ENCODE measurements at places on chromosomes 6 and 20.

DNA sequence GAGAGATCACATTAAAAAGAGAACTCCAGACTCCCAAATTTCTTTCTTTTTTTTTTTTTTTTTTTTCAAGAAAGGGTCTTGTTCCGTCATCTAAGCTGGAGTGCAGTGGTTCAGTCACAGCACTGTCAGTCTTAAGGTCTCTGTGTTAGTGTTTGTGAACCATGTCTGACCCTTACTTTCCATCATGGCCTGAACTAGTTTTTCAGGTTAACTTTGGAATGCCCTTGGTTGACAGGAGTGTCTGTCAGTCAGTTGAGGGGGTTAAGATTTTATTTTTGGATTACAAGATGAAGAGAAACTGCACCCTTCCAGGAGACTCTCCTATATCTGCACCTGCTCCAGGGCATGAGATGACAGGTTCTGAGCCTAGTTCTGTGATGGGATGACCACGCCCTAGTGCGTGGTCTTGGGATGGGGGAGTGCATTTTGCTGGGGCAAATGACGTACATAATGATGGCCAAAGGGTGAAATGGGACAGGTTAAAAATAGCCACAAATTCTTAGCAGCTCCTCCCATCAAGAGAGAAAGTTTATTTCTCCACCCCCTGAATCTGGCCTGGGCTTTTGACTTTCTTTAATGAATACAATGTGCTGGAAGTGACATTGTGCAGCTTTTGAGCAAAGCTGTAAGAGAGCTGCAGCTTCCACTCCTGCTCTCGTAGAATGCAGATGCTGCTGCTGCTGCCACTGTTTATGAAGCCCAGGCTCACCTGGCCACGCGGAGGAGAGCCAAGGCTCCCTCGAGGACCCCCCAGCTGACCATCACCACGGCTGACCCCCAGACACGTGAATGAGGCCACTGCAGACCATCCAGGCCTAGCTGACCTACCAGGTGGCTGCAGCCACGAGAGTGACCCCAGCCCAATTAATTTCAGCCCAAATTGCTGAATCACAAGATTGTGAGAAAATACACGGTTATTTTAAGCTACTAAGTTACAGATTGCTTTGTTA lies 29.7 kb upstream of the FAM50B start:
- no peak for DNase-seq

DNA sequence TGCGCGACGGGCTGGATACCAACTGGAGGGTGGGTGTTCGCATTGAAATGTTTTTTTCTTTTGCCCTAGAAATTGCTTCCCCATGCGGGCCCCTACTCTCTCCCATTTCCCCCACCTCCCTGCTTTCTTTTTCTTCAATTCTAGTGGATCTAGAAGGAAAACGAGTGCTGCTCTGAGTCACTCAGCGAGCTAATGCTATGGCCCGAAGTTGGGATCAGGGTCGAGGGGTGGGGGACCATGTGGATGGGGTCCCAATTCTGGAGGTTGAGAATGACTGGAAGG lies 71.5 kb downstream of the SOX4 start:
- DNase-seq, result no peak

DNA sequence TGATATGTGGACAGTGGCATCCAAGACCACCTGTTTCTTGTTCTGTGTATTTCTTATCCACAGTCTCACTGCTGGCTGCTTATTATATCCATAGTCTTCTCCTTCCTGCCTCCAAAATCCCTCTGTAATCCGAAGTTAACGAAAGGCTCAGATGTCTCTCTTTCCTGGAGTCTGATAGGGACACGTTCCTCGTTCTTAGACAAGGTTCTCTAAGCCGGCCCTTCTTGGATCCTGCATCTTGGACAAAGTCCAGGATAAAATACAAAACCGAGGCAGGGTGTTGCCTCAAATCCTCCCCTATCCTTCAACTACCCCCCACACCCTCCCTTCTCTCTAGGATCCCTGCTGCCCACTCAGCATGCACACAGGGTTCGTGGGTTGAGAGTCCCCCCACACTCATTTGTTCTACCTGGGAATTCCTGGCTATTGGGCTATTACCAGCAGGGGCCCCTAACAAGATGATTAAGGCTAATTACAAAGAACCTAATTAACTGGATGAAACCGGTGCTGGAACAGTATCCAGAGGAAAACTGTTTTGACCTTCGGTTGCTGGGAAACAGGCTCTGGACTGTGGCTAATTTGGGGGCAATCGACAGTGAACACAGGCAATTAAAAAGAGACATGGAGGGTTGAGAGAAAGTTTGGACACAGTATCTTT lies 32.7 kb upstream of the MRPS10 start:
- DNase-seq, result no peak

GRCh38 chr20:330233-331149 lies 5.1 kb downstream of the SOX12 start:
- DNase-seq, result no peak

DNA sequence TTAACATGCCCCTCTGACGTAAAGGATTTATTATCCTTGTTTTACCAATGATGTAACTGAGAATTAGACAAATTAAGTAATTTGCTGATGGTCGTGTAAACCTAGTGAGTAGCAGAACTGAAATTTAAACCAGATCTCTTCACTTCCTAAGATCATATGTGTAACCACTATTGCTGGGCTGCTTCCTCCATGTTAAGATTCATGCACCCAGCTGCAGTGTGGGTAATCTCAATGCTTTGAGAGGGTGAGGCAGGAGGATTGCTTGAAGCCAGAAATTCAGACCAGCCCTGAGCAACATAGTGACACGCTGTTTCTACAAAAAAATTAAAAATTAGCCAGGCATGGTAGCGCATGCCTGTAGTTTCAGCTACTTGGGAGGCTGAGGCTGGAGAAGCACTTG lies 97.9 kb downstream of the L3MBTL3 start:
- no peak for DNase-seq

- DNase-seq, result no peak
Observed at GRCh38 chr20:1505361-1505760, 14.1 kb upstream of the SIRPB2 start.

DNA sequence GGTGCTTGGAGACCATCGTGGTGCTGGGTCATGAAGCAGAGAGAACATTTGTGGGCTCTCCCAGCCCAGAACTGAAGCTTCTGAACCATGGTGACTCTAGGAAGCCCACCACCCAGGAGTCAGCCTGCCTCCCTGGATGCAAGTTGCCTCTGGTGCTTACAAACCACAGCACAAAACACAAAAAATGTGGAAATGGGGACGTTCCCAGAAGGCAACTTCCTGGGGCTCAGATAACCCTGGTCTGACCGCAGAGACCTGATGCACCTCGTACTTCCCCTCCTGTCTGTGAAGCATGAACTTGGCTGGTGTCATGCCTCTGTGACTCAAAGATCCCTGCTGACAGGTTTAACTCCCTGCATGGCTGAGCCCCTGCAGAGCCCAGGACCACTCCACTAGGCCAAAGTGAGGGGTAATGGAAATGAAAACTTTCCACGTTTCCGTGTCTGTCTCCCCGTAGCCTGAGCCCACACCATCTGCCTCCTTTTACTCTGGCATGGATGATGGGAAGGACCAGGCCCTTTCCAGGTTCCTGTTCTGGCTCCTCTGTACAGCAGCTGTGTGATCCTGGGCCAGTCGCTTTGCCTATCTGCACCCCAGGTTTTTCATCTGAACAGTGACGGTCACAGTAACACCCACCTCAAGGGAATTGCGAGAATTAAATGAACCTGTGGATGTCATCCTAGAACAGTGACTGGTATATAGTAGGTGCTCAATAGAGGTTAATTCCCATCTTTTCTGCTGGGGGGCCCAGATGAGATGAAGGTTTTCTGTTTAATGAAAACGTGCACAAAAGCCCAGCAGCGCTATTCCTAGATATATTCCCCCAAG lies 57.7 kb downstream of the PPP1R16B start:
- DNase-seq, result no peak

GRCh38 chr6:107981695-107982094 lies 23.7 kb upstream of the SEC63 start:
- no peak for DNase-seq

- DNase-seq, result no peak
Observed at GRCh38 chr20:52031206-52031562, 160.4 kb downstream of the ZFP64 start.

- DNase-seq, result no peak
Observed at GRCh38 chr6:125346926-125347563, 45.3 kb upstream of the HDDC2 start.

GRCh38 chr6:114712129-114712662 lies 369.4 kb upstream of the HS3ST5 start:
- DNase-seq, result no peak

- DNase-seq, result no peak
Observed at GRCh38 chr6:4113649-4114048, 21.7 kb downstream of the ECI2 start.

DNA sequence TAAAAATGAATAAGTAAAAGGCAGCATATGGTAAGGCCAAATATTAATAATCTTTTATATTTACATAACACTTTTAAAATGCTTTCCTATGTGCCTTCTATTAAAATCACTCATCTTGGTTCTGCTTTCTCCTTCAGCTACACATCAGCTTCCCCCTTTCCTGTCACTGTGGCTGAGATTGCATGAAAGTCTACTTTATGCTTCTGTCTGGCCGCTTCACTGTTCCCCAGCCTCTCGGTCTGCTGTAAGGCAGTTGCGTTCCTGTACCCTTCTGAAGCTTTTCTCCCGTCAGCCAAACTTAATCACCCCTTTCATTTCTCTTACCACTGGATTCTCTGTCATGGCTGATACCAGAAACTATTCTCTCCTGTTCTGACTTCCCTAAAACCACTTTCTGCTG lies 34.6 kb downstream of the SOX4 start:
- DNase-seq, result no peak

- DNase-seq, result peak; percentile 76
Observed at GRCh38 chr6:142945049-142945445, at the start of gene HIVEP2. Gene HIVEP2, minus strand, starts transcription at chr6:142945176. Its CDS starts 170,438 bp downstream, at chr6:142774738.
